ENCODE measurements at places on chromosomes 4 and X.

- no peak for DNase-seq
Observed at GRCh38 chr4:118916691-118917289, 28.1 kb downstream of the SYNPO2 start.

GRCh38 chrX:132999209-132999608 is 40.8 kb upstream of the HS6ST2 start:
- DNase-seq, result no peak

DNA sequence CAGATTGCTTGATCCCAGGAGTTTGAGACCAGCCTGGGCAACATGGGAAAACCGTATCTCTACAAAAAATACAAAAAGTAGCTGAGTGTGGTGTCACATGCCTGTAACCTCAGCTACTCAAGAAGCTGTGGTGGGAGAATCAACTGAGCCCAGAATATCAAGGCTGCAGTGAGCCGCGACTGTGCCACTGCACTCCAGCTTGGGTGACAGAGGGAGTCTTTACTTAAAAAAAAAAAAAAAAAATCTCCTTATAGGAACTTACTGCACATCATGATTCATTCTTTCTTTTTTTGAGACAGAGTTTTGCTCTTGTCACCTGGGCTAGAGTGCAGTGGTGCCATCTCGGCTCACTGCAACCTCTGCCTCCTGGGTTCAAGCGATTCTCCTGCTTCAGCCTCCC is 24.3 kb downstream of the UPF3B start:
- no peak for DNase-seq

DNA sequence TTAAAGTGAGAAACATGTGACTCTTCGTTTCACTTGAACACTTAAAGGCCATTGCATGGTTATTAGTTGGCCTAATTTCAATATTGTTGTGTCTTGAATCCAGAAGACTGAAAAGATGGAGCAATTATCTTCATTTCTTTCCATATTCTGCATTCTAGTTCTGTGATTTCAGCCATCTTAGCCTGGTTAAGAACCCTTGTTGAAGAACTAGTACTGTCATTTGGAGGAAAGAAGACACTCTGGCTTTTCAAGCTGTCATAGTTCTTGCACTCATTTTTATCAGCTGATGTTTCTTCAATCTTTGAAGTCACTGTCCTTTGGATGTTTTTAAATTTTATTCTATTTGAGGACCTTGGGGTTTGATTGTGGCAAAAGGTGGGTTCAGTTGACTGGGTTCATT is 81.6 kb downstream of the MTMR8 start:
- no peak for DNase-seq

- DNase-seq, result no peak
Observed at GRCh38 chr4:44679060-44679459, 840 bp downstream of the GUF1 start.

All from right renal cortex interstitium (tissue), 3 donors.